ENCODE measurements at places on chromosomes 3 and 15. TPM values are rescaled to one million over a fixed set of nuclear protein-coding genes. Genes with fewer than 3 reads are reported as not detected.

GRCh38 chr15:57609805-57610529 is 18.3 kb downstream of the MYZAP start:
- DNase-seq, result no peak

DNA sequence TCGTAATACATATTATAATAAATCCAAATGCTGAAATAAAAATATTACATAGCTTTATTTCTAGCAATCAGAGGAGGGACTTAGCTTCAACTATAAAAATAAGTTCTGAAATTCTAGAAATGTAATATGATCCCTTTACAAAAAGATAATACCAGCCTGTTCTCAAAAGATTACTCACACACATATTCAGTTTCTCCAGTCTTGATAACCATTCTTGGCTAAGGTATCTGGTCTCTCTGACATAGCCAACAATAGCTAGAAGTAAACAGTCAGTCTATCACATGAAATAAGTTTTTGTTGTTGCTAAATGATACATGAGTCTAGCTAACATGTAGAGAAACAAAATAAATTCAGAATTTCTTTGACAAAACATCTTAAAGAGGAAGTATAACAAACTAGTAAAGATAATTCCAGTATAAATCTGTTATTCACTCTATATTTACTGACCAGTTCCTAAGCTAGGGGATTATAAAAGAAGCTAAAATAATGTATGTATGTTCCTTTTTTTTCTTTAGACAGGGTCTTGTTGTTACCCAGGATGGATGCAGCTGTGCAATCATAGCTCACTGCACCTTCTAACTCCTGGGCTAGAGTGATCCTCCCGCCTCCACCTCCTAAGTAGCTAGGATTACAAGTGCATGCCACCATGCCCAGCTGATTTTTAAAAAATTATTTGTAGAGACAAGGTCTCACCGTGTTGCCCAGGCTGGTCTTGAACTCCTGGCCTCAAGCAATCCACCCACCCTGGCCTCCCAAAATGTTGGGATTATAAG is 170.6 kb downstream of the TBL1XR1 start:
- no peak for DNase-seq

DNA sequence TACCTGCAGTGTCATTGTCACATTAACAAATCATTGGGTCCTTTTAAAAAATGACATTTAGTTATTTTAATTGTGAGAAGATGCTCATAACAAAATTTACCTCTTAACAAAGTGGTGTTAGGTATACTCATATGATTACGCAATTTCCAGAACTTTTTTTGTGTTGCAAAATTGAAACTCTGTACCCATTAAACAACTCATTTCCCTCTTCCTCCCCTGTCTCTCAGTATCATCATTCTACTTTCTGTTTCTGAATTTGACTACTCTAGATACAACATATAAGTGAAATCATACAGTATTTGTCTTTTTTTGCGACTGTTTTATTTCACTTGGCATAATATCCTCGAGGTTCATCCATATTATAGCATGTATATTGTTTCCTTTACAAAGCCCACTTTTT is 58.7 kb upstream of the CHST2 start:
- no peak for DNase-seq

CACNA2D2 gene
- 3.3 TPM for total RNA-seq

GRCh38 chr15:83612898-83613635 is 40.9 kb upstream of the ADAMTSL3 start:
- DNase-seq, result no peak

GRCh38 chr15:69629631-69630161 is 177.1 kb downstream of the RPLP1 start:
- no peak for DNase-seq

DNA sequence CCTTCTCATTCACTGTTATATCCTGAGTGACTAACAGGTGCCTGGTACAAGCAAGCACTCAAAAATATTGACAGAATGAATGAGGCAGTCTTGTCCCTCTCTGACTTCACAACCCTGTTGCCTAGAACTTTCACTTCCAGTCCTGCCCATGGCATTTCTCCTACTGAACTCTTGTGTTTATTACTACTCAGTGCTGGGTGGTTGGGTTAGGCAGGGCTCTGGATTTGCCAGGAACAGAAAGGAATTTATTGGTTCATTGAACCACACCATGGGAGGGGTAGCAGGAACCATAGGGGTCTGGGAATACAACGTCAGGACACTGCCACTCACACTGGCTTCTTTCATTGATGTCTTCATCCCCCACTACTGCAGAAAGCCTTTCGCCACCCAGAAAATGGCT is 41.9 kb upstream of the SEMA4B start:
- no peak for DNase-seq

- DNase-seq, result no peak
Observed at GRCh38 chr15:31268911-31269784, 57.5 kb upstream of the KLF13 start.

GRCh38 chr3:120348991-120349854 is at the start of gene LRRC58:
Gene LRRC58 (minus strand): TSS chr3:120349354. CDS start chr3:120349243, 111 bp downstream.
- DNase-seq, result peak; percentile 92

RTP3 gene
- not detected for total RNA-seq

DNA sequence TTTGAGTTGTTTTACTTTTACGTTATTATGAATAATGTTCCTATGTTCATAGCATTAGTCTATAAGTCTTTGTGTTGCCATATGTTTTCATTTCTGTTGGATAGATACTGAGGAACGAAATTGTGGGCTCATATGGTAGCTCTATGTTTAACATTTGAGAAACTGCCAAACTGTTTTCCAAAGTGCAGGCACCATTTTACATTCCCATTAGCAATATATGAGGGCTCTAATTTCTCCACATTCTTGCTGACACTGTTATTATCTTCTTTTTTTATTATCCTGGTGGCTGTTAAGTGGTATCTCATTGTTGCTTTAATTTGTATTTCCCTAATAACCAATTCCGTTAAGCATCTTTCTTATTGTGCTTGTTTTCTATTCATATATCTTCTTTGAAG is 1.8 kb upstream of the PIK3R4 start:
- no peak for DNase-seq

- no peak for DNase-seq
Observed at GRCh38 chr3:127233371-127233770, 40.4 kb downstream of the PRR23E start.

- DNase-seq, result no peak
Observed at GRCh38 chr15:59933607-59934006, 70.5 kb upstream of the FOXB1 start.

DNA sequence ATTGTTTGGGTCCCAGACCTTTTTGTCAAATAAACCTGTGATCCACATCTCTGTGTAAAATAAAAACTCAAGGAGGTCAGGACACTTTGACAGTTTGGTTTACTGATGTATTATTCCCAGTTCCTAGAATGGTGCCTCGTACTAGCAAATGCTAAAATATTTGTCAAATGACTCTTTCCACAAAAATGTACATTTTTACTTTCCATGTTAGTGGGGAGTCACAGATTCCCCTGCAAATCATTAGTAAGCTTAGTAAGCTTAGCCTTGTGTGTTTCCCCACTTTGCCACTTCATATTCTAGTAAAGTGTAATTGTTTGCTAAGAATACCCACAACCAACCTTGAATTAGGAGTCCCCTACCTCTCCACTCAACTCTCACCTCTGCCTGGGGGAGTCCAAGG is 2.4 kb upstream of the MAGI1 start:
- no peak for DNase-seq

- no peak for DNase-seq
Observed at GRCh38 chr3:50494126-50494525, 9.3 kb downstream of the CACNA2D2 start.

C3orf85 gene
- not detected for total RNA-seq

- DNase-seq, result no peak
Observed at GRCh38 chr15:39327005-39327730, 253.7 kb upstream of the THBS1 start.

TICRR gene
- total RNA-seq, result 18.5 TPM

GRCh38 chr15:93179700-93180102 is 90.7 kb upstream of the RGMA start:
- no peak for DNase-seq

DNA sequence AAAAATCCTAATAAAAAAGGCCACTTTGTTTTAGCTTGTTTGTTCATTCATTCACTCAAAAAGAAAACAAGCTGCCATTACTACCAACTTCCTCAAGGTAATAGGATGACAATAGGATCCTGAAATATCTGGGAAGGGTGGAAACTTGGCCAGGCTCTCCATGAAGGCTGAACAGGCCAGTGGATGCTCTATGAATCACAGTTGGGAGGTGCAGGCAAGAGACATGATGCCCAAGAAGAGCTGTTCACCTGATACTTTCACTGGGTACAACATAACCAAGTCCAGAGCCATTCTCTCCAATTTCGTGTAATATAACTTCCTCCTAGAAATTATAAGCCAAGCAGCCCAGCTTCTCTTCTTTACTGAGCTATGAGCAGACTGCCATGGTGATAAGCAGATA is 37.3 kb downstream of the NMNAT3 start:
- DNase-seq, result no peak

DNA sequence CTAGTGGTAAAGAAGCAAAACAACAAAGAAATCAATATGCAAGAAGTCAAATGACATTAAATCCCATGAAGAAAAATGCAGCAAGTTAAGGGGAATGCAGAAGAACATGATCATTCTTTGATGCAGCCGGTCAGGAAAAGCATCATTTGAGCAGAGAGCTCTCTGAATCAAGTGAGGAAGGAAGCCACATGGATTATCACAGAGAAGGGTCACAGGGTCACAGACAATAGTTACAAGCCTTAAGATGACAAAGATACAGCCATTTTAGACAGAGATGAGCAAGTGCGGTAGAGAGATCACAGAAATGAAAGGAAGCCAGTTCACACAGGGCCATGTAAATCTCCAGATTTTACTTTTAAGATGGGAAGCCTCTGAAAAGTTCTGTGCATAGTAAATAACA is 43.9 kb downstream of the UBE3A start:
- no peak for DNase-seq

DNA sequence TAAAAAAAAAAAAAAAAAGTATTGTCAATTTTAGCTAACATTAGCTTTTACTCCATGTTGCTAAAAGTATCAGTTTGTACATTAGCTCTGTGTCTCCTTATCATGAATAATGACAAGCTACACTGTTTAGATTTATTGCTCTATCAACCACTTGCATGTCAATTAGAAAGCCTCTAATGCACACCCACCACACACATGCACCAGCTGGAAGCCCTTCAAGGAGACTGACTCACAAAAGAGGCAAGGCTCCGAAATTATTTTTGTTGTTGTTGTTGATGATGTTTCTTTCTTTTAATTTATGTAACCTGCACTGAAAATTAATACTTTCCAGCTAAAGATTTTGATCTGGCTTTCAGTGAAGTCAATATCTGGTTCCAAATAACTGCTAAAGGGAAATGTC is 71.5 kb downstream of the ETFA start:
- no peak for DNase-seq

SCAANT1 gene
- total RNA-seq, result not detected

- DNase-seq, result no peak
Observed at GRCh38 chr3:149506540-149506939, 32.0 kb downstream of the TM4SF4 start.

GOLGA8M gene
- 0.89 TPM for total RNA-seq

SKOR1 gene
- total RNA-seq, result 0.31 TPM

NPAP1 gene
- not detected for total RNA-seq

GRCh38 chr15:55003965-55004873 is 192.5 kb downstream of the RSL24D1 start:
- no peak for DNase-seq

PCOLCE2 gene
- not detected for total RNA-seq

LRRC15 gene
- total RNA-seq, result not detected

DNA sequence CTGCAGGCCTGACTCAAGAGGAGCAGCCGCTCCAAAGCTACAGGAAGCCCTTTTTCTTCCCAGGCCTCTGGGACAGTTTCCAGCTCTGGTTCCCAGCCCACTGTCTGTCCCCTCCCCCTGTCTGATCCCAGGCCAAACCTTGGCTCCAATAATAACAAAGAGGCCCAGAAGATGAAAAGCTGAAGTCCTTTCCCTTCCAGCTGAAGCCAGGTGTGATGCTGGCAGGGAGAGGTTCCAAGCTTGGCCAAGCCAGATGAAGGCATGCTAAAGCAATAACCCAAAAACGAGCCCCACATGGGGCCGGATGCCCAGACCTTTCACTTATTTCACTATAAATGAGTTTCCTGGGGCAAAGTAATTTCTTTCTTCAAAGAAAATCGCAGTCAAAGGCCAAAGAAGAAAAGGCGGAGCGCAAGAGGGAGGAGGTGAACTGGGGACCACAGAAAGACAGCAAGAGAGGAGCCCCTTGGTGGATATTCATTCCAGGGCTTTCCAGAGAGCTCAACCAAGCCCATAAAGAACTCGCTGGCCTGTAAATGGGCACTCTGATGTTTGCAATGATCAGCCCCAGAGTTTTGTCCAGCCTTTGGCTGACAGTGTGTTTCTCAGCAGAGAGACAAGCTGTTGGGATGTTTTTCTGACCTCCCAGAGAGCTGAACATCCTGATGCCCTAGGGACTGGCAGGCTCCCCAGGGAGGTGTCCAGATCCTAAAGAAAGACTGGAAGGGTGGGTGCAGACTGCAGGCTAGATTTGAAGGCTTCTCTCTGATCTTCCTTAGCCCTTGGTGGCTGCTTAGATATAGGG is 157.6 kb downstream of the UACA start:
- DNase-seq, result no peak

GRCh38 chr3:136428167-136428566 is 178.0 kb downstream of the PCCB start:
- DNase-seq, result no peak

MUC4 gene
- total RNA-seq, result 0.34 TPM

GRCh38 chr3:42852441-42852840 is 23.2 kb downstream of the CYP8B1 start:
- DNase-seq, result no peak

DNA sequence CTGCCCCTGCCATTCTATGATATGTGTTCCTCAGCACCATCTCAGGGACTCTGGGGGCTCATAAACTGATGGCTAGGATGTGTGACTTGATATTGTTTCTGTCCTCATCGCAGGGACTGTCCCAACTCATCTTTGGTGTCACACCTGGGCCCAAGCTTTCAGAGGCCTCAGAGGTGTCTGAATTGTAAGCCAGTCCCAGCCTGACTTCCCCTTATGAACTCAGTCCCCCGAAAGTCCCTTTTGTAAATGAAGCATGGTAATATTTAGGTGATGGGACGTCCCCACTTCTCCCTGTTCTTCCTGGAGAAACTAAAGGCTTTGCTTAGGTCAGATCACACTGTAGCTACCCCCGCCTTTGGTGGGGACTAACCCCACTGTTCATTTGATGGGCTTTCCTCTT is 142.4 kb upstream of the TLE3 start:
- DNase-seq, result no peak

GPR160 gene
- 14.4 TPM for total RNA-seq

AP3B2 gene
- 7.5 TPM for total RNA-seq

DNA sequence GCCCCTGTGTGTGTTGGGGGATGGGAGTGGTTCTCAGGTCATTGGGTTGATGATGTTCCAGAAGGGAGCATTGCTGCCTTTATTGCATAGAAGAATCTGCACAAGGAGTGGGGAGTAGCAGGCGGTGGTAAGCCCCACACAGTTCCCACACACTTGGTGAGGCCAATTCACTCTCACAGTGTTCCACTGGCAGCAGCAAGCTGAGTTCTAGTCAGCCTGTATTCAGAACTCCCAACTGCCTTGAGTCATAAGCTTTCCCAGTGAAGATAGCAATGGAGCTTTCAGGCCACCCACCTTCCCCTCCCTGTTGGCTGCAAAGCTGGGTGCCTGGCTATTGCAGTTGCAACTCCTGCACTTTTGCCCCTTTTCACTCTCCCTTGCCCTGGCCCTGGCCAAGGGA is 181.1 kb upstream of the RBMS3 start:
- DNase-seq, result no peak

GRCh38 chr3:45347315-45348000 is 40.9 kb upstream of the LARS2 start:
- no peak for DNase-seq

PPARG gene
- 1.4 TPM for total RNA-seq

ARL13B gene
- total RNA-seq, result 11.4 TPM

GRCh38 chr3:170429050-170429449 is 10.4 kb downstream of the CLDN11 start:
- no peak for DNase-seq
